ENCODE measurements at places on chromosomes 4 and X. TPM values are rescaled to one million over a fixed set of nuclear protein-coding genes. Genes with fewer than 3 reads are reported as not detected.

DNA sequence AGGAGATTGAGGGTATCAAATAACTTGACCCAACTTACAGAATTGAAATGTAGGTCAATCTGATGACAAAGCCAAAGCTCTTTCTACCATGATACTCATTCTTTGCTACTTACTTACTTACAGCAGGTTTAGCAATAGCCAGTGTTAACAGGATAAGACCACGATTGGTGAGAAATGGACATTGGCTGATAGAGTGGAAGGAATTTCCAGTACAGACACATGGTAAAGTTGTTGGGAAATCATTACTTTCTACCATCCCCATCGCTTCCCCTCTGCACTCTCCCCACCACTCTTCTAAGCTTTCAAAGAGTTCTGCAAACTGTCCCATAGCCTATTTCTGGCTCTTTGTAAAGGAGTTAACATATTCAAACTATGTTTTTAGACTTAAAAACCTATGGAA is 119.7 kb downstream of the CHRNA9 start:
- no peak for DNase-seq

GRCh38 chr4:116024954-116025708 is 911.7 kb upstream of the NDST4 start:
- no peak for DNase-seq

DNA sequence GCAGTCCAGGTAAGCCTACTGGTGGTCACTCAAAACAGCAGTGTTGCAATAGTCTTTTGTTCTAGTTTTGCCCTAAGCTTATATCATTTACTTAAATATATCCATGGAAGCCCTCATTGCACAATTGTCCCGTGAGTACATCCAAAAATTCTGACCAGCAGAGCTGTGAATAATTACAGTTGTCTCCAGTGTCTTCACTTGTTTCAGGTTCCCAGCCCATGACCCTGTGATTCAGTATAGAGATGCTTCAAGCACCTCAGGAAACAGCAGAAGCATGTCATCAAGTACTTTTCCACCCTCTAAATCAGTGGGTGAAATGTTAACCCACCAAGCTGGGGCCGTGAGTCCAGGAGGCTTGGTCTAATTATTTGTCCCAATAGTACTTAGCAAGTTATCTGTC is 214.9 kb upstream of the RPS6KA3 start:
- no peak for DNase-seq

DNA sequence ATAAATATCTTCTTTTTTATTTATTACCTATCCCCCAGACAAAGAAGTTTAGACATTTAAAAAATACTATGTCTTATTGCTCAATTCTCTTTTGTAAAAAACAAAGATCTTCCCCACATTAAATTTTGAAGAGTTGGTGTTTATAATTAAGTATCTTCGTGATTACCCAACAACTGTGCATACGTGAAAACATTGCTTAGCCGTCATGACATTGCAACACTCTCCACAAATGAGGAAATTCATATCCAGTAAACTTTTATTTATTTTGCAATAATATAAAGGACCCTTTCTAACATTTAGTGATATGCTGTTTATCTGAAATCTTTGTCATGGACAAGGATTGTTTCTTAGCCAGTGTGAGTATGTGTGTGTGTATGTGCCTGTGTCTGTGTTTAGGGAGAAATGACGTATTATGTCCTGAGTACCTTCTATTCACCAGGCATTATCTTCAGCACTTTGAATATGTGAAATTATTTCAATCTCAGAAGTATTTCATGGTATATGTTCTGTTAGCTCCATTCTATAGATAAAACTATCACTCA is 26.1 kb upstream of the EREG start:
- DNase-seq: no peak

SPIN4 gene
- 11.5 TPM for total RNA-seq

Measured in activated naive CD8-positive, alpha-beta T cell treated with anti-CD3 and anti-CD28 coated beads, Interleukin-2, amount 10 ng/mL, durations not matched to agents 7 days and 5 days (primary cell).